ENCODE measurements at places on chromosomes 13 and 19. TPM values are rescaled to one million over a fixed set of nuclear protein-coding genes. Genes with fewer than 3 reads are reported as not detected.
A peak's percentile ranks its signal among the peaks of the same experiment; 100 is the strongest.

Gene TDRD12
- 0.91 TPM for total RNA-seq

- DNase-seq, result no peak
These were observed 31.1 kb downstream of the RDH8 start for GRCh38 chr19:10044390-10044789.

Gene FLT3LG
- 76.3 TPM for total RNA-seq

Gene METTL21C
- not detected for total RNA-seq

DNA sequence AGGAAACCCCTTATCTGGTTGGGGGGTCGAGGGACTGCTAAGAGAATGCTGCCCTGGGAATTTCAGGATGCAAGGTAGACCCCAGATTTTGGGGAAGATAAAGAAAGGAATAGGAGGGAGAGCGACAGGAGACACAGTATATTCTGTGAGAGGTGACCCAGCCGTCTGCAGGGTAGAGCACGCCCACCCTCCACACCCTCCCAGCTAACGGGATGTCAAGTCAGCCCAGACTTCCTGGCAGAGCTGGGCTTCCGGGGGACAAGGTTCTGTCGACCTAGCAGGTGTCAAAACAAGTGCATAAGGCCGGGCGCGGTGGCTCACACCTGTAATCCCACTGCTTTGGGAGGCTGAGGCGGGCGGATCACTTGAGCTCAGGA is 695 bp upstream of the PRR36 start:
- no peak for DNase-seq

- peak; percentile 42 for DNase-seq
These were observed 7.9 kb upstream of the LINGO3 start for GRCh38 chr19:2315818-2316353.

All from activated T-cell treated with anti-CD3 and anti-CD28 coated beads, Interleukin-2, amount 50 U/mL, for 72 hours (primary cell).